Endothelial cell of umbilical vein (primary cell): ENCODE measurements at places on chromosomes 12 and 14. TPM values are rescaled to one million over a fixed set of nuclear protein-coding genes. Genes with fewer than 3 reads are reported as not detected.

CFAP54 gene
- 21.5 and 26.9 TPM in 2 replicates for total RNA-seq

DNA sequence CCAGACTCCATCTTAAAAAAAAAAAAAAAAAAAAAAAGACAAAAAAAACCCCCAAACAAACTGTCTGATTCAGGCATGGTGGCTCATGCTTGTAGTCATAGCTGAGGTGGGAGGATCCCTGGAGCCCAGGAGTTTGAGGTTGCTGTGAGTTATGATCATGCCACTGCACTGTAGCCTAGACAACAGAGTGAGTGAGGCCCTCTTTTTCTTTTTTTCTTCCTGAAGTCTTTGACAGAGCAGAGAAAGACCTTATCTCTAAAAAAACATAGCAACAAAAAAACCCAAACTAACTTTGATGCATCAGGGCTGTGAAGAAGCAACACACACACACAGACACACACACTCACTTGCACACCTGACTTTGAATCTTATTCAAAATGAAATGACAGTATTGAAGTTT lies 7.7 kb upstream of the AMN1 start:
- no peak overlapping the region for H3K4me3 ChIP-seq
- no peak overlapping the region for H3K27ac ChIP-seq
- peak; percentile 40 for DNase-seq
- no peaks in the 10 kb centered on the region for H3K36me3 ChIP-seq
- peaks cover 20% of the 10 kb centered on the region for H3K4me1 ChIP-seq
- no peaks in the 10 kb centered on the region for H3K27me3 ChIP-seq

DNA sequence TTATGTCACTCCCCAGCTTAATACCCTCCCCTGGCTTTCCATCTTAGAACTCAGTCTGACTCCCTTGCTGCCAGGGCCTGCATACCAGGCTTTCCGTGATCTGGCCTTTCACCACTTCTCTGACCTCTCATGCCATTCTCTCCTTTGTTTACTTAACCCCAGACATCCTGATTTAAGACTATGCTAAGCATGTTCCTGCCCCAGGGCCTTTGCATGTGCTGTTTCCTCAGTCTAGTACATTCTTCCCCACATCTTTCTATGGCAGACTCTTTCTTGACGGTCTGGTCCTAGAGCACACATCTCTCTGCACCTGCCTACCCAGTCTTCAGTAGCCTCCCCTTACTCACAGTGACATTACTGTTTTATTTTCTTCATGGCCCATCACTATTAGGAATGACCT lies 42.2 kb downstream of the PLXNC1 start:
- peaks cover 15% of the 10 kb centered on the region for H3K27me3 ChIP-seq
- no peak overlapping the region for H3K4me3 ChIP-seq
- no peaks in the 10 kb centered on the region for H3K36me3 ChIP-seq
- H3K4me1 ChIP-seq: no peaks in the 10 kb centered on the region
- no peak for DNase-seq
- no peak overlapping the region for H3K27ac ChIP-seq

KRT77 gene
- total RNA-seq: not detected in 2 replicates

PYGL gene
- 45.7 and 46.6 TPM in 2 replicates for total RNA-seq

PLEKHH1 gene
- 0.35 and 0.71 TPM in 2 replicates for total RNA-seq

GRCh38 chr12:108914121-108914531 lies 34.2 kb downstream of the DAO start:
- H3K27me3 ChIP-seq: no peaks in the 10 kb centered on the region
- H3K36me3 ChIP-seq: no peaks in the 10 kb centered on the region

SIX1 gene
- total RNA-seq: 0.40 and 0.55 TPM in 2 replicates

DNA sequence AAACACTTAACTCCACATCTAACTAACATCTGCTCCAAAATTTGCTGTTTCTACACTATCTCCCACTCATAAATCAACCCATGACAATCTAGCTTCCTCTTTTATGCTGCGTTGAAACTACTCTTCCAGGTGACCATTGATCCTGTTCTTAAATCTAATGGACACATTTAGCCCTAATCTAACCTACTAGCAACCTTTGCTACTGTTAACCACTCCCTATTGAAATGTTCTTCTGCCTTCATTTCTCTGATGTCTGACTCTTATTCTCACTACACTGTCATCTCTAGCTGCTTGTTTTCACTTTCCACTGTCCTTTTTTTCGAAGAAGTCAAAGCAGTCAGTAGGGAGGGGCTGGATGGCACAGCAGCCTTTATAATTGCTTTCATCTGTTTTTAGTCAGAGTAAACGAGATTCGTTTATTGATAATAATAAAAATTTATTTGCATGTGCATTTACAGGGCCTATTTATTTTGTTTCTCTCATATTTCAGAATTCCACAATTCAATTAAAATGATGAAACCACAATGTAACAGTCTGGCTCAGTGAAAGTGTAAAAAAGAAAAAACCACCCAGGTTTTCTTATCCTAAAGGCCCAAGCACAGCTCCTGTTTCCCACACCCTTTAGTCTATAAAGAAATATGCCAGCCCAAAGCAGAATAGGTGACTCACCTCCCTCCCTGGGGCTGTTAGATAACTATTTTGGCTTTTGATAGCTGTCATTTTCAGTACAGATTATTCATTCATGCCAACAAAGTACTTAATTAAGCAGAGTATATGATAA lies 44.9 kb downstream of the ATP2B1 start:
- DNase-seq: peak; percentile 14
- H3K4me3 ChIP-seq: no peak overlapping the region
- no peaks in the 10 kb centered on the region for H3K4me1 ChIP-seq
- no peak overlapping the region for H3K27ac ChIP-seq
- H3K36me3 ChIP-seq: no peaks in the 10 kb centered on the region

KLRF1 gene
- total RNA-seq: not detected in 2 replicates

PRH2 gene
- not detected in 2 replicates for total RNA-seq

ACOT6 gene
- not detected in 2 replicates for total RNA-seq

- no peaks in the 10 kb centered on the region for H3K36me3 ChIP-seq
- H3K4me1 ChIP-seq: no peaks in the 10 kb centered on the region
- H3K27ac ChIP-seq: no peak overlapping the region
- no peak overlapping the region for H3K4me3 ChIP-seq
These were observed 30.7 kb downstream of the TMEM63C start for GRCh38 chr14:77212097-77212870.

LALBA gene
- not detected in 2 replicates for total RNA-seq

- H3K36me3 ChIP-seq: no peaks in the 10 kb centered on the region
- DNase-seq: peak; percentile 8
- no peak overlapping the region for H3K27ac ChIP-seq
- H3K4me1 ChIP-seq: no peaks in the 10 kb centered on the region
These were observed 16.7 kb downstream of the ARG2 start for GRCh38 chr14:67636361-67636919.

GRCh38 chr14:47044841-47045240 lies 393.3 kb upstream of the RPL10L start:
- DNase-seq: peak; percentile 41
- no peaks in the 10 kb centered on the region for H3K36me3 ChIP-seq
- no peaks in the 10 kb centered on the region for H3K27me3 ChIP-seq
- no peaks in the 10 kb centered on the region for H3K4me1 ChIP-seq
- no peak overlapping the region for H3K4me3 ChIP-seq
- H3K27ac ChIP-seq: no peak overlapping the region

HCAR2 gene
- total RNA-seq: not detected in 2 replicates

TMTC1 gene
- total RNA-seq: 5.1 and 5.4 TPM in 2 replicates

DNA sequence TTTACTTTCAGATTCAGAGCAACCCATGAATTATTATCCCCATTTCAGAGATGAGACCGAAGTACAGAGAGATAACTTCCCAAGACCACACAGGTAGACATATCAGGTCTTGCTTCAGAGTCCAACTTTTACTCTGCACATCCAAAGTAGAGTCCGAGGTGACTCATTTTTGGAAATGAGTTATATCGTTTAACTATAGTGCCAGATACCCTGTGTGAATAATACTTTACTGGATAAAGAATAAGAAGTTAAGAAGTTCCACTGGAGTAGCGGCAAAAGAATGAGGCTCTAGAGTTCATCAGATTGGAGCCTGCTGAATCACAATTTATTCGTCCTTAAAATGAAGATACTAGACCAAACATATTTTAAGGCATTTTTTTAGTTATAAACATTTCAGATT lies 124.7 kb downstream of the EPS8 start:
- H3K4me1 ChIP-seq: peaks cover 16% of the 10 kb centered on the region
- no peak overlapping the region for H3K4me3 ChIP-seq
- H3K36me3 ChIP-seq: no peaks in the 10 kb centered on the region
- no peak overlapping the region for H3K27ac ChIP-seq

GRCh38 chr14:80202888-80203562 lies 8.3 kb downstream of the DIO2 start:
- no peak for DNase-seq
- no peak overlapping the region for H3K4me3 ChIP-seq
- H3K4me1 ChIP-seq: no peaks in the 10 kb centered on the region
- H3K36me3 ChIP-seq: no peaks in the 10 kb centered on the region

- peaks cover 34% of the 10 kb centered on the region for H3K4me1 ChIP-seq
- H3K4me3 ChIP-seq: peak overlapping the region; percentile 53
- peak overlapping the region; percentile 42 for H3K27ac ChIP-seq
- H3K36me3 ChIP-seq: no peaks in the 10 kb centered on the region
These were observed 386 bp downstream of the DGKA start for GRCh38 chr12:55931317-55931779.

C12orf42 gene
- total RNA-seq: not detected in 2 replicates

GRCh38 chr12:102376181-102376747 lies 104.1 kb downstream of the IGF1 start:
- no peaks in the 10 kb centered on the region for H3K36me3 ChIP-seq
- no peaks in the 10 kb centered on the region for H3K4me1 ChIP-seq
- no peaks in the 10 kb centered on the region for H3K27me3 ChIP-seq

ADCY6 gene
- 43.3 and 46.2 TPM in 2 replicates for total RNA-seq

- H3K27ac ChIP-seq: no peak overlapping the region
- H3K27me3 ChIP-seq: no peaks in the 10 kb centered on the region
- H3K4me3 ChIP-seq: no peak overlapping the region
These were observed 45.1 kb upstream of the MEG3 start for GRCh38 chr14:100780646-100781355.

GRCh38 chr14:95870772-95871171 lies 5.9 kb upstream of the TUNAR start:
- no peaks in the 10 kb centered on the region for H3K27me3 ChIP-seq
- no peaks in the 10 kb centered on the region for H3K4me1 ChIP-seq
- DNase-seq: no peak
- no peak overlapping the region for H3K4me3 ChIP-seq
- H3K36me3 ChIP-seq: no peaks in the 10 kb centered on the region

- no peak overlapping the region for H3K27ac ChIP-seq
- H3K27me3 ChIP-seq: no peaks in the 10 kb centered on the region
- no peak for DNase-seq
- H3K36me3 ChIP-seq: no peaks in the 10 kb centered on the region
These were observed 25.1 kb downstream of the GPR65 start for GRCh38 chr14:88030079-88030478.

DNA sequence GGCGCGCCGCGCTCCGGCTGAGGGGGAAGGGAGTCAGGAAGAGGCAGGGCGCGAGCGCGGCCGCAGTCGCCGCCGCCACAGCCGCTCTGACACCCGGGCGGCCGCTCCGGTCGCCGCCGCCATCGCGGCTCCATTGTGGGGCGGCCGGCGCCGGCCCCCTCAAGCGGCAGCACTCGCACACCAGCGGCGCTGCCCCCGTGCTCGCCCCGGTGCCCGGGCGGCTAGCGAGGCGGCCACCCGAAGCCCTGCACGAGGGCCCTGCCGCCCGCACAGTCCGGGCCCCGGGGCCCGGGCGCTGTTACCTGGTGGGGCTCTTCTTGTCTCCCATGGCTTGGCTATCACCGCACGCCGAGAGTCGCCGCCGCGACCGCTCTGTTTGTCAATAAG lies 202 bp downstream of the YAF2 start:
- H3K27ac ChIP-seq: peak overlapping the region; percentile 89
- no peaks in the 10 kb centered on the region for H3K36me3 ChIP-seq
- peak overlapping the region; percentile 98 for H3K4me3 ChIP-seq
- no peak for DNase-seq
- no peaks in the 10 kb centered on the region for H3K27me3 ChIP-seq
- peaks cover 13% of the 10 kb centered on the region for H3K4me1 ChIP-seq

TNFRSF1A gene
- 84.0 and 98.2 TPM in 2 replicates for total RNA-seq

NINJ2 gene
- 0.75 and 1.4 TPM in 2 replicates for total RNA-seq

HOXC12 gene
- total RNA-seq: not detected in 2 replicates

VRTN gene
- not detected in 2 replicates for total RNA-seq

- DNase-seq: no peak
- H3K4me1 ChIP-seq: no peaks in the 10 kb centered on the region
- H3K27ac ChIP-seq: no peak overlapping the region
- H3K36me3 ChIP-seq: no peaks in the 10 kb centered on the region
- no peaks in the 10 kb centered on the region for H3K27me3 ChIP-seq
These were observed 185.1 kb downstream of the MDGA2 start for GRCh38 chr14:47490353-47490752.

DNA sequence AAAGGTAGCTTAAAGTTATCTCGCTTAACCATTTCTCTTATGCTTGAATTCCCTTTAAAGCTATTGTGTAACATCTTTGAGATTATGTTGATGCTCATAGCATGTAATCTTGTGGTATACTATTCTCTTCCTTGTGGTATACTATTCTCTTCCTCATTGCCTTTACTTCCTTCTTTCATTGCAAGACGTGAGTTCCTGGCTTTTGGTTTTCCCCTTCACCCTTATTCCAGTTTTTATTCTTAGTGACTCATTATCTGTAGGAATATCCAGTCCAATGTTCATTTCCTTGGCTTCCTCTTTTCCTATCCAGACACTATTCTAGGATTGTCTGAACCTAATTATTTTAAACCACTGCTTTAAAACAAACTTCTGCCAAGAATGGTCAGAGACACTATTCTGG lies 564.0 kb downstream of the CCER1 start:
- no peaks in the 10 kb centered on the region for H3K4me1 ChIP-seq
- H3K36me3 ChIP-seq: no peaks in the 10 kb centered on the region
- DNase-seq: peak; percentile 35
- no peak overlapping the region for H3K4me3 ChIP-seq
- no peak overlapping the region for H3K27ac ChIP-seq

GRCh38 chr14:54450535-54450934 lies 9.4 kb upstream of the CNIH1 start:
- H3K4me3 ChIP-seq: no peak overlapping the region
- DNase-seq: no peak
- no peak overlapping the region for H3K27ac ChIP-seq
- no peaks in the 10 kb centered on the region for H3K4me1 ChIP-seq
- no peaks in the 10 kb centered on the region for H3K36me3 ChIP-seq

DLK1 gene
- total RNA-seq: not detected in 2 replicates

DNA sequence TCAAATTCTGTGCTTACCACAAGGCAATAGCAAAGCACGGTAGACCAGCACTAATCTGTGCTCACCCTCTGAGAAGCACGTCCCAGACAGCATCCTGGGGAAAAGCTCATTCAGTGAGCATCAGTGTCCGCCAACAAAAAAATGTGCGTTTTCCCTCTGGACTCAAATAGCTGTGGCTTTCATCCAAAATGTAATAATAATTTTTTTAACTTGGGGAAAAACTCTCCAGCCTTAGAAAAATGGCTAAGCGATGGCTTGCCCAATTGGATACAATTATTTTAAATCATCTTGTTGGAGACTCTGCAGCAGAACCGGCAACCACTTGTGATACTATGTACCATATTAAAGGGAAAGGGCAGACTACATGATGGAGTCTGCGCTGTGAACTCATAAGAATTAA lies 1.1 kb upstream of the KRT77 start:
- H3K4me3 ChIP-seq: no peak overlapping the region
- H3K36me3 ChIP-seq: no peaks in the 10 kb centered on the region

IQSEC3 gene
- not detected in 2 replicates for total RNA-seq

GRCh38 chr12:52123487-52124186 lies 44.1 kb downstream of the SMIM41 start:
- peaks cover 37% of the 10 kb centered on the region for H3K4me1 ChIP-seq
- H3K27ac ChIP-seq: no peak overlapping the region

- no peak for DNase-seq
- no peak overlapping the region for H3K4me3 ChIP-seq
- H3K27me3 ChIP-seq: no peaks in the 10 kb centered on the region
These were observed 129.8 kb upstream of the KRR1 start for GRCh38 chr12:75641031-75641780.
